ENCODE measurements at places on chromosomes 11 and 22.

GRCh38 chr11:38543986-38544385 is 1946.0 kb upstream of the RAG2 start:
- DNase-seq: peak; percentile 46

GRCh38 chr22:22855617-22856308 is 31.9 kb upstream of the IGLL5 start:
- peak; percentile 3 for DNase-seq

- peak; percentile 70 for DNase-seq
These were observed at the start of gene CLCF1 for GRCh38 chr11:67372993-67373647. CLCF1 (minus strand) TSS chr11:67373598; CDS start chr11:67373539, 59 bp downstream.

GRCh38 chr11:31680770-31681169 is 130.4 kb downstream of the PAX6 start:
- DNase-seq: no peak

DNA sequence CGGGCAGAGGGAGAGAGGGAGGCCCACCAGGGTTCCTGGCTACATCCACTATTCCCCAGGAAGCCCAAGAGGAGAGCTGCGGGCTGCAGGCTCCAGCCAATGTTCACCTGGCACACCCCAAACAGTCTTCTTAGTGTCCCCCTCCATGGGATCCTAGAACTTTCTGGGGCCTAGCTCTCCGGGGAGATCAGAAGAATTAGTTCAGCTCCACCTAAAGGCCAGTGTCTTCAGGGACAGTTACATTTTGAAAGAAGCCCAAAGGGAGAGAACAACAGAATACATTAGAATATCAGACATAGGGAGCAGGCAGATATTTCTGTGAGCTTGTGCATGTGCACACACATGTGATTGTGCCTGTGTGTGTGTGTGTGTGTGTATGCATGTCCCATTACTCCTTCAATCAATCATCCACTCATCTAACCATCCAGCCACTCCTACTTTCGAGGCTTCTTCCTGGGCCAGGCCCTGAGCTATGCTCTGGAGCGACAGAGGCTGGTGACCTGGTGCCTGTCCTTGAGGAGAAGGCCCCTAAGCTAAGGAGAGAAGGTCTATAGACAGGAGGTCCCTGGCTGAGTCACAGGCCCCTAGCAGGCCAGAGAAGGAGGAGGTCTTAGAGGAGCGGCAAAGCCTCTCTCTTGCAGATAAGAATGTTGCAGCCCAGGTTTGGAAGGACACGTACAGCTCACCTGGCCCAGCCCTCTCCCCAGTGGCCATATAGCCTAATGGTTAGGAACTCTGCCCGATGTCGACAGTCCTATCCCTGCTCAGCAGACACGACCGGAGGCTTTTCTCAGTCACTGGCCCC is 165.5 kb downstream of the DSCAML1 start:
- no peak for DNase-seq

DNA sequence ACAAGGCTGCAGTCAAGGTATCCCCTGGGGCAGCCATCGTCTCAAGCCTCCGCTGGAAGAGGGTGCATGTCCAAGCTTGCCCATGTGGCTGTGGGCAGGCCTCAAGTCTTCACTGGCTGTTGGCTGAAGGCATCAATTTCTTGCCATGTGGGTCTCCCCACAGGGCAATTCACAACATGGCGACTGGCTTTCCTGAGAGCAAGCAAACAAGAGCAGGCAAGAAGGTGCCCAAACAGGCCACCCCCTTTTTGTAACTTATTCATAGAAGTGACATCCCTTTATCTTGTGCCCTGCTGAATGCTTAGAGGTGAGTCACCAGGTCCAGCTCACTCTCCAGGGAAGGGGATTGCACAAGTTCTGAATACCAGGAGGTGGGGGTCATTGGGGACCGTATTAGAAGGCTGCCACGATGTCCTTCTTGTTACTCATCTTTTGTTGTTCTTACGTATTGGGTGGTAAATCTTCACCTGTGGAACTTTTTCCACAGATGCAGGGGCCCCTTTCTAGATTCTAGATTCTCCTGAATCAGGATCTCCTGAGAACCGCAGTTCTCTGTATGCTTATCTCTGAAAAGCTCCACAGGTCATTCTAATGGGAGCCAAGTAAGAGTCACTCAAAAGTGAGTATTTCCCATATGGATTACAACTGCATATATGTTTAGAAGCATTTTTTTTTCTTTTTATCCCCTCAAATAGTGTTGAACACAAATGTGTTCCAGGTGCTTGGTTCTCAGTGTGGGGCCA is 44.2 kb upstream of the MICAL2 start:
- peak; percentile 98 for DNase-seq

GRCh38 chr11:61702701-61703312 is 22.6 kb downstream of the DAGLA start:
- no peak for DNase-seq

GRCh38 chr11:30853439-30853838 is 267.3 kb upstream of the MPPED2 start:
- DNase-seq: no peak

DNA sequence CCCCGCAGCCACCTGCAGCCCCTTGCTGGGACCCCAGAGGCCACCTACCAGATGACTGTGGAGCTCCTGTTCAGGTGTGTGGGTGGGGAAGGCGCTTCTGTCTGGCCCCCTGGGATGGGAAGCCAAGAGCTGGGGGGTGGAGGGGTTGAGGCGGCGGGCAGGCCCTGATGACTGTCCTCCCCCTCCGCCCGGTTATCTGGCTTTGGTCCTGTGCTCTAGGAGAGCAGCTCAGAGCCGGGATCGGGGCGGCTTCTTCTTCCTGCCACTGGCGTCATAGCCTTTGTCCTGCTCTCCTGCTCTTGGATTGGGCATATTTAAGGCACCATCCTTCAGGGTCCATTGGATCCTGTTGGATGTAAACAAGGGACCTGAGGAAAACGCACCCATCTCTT is 38.4 kb downstream of the TPCN2 start:
- no peak for DNase-seq

GRCh38 chr11:12800032-12800671 is 125.9 kb downstream of the TEAD1 start:
- peak; percentile 83 for DNase-seq

GRCh38 chr22:47597041-47597440 is 834.6 kb downstream of the TBC1D22A start:
- no peak for DNase-seq

DNA sequence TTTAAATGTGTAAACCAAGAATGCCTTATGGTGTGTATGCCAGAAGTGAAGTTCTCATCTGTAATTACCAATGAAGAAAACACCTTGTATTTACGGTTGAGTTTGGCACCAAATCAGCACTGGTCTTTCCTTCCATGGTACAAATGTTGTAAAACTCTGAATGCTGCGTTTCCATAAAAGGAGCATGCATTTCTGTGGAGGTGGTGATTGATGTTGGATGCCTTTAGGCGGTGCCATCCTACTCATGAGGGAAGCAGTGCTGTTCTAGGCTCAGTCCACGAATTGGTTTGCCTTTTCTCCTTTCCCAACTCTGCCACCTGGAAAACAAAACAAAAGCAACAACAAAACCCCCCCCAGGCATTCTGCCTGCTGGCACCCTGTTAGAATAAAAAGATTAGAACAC is 124.4 kb downstream of the TEAD1 start:
- DNase-seq: no peak

GRCh38 chr11:719214-720016 is 13.4 kb downstream of the EPS8L2 start:
- no peak for DNase-seq

- peak; percentile 37 for DNase-seq
These were observed 546.8 kb downstream of the ETS1 start for GRCh38 chr11:128040603-128041002.

- DNase-seq: no peak
These were observed 11.3 kb upstream of the PRMT3 start for GRCh38 chr11:20376162-20376730.

DNA sequence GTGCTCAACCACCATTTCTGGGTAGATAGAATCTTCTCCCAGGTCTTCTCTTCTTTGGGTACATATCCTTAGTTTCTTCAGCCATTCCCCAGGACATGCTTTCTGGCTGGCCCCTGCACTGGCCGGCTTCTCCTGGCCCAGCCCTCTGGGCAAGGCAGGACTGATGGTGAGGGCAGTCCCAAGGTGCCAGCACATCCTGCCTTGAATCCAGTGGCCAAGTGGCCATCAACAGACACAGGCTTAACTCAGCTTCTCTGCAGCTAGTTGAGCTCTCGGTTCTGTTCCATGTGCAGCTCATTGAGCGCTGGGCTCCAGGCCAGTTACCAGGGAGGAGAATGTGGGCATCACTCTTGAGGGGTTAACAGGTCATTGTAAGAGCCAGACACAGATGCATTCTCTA is 17.6 kb downstream of the SMIM38 start:
- no peak for DNase-seq

DNA sequence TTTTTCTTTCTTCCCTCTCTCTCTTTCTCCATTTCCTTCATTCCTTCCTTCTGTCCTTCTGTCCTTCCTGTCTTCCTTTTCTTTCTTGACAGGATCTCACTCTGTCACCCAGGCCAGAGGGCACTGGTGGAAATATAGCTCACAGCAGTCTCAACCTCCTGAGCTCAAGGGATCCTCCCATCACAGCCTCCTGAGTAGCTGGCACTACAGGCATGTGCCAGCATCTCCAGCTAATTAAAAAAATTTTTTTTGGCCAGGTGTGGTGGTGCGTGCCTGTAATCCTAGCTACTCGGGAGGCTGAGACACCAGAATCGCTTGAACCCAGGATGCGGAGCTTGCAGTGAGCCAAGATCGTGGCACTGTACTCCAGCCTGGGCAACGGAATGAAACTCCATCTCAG is 4.8 kb upstream of the DUSP8 start:
- DNase-seq: no peak

GRCh38 chr11:36316049-36316448 is 20.0 kb downstream of the PRR5L start:
- DNase-seq: no peak

DNA sequence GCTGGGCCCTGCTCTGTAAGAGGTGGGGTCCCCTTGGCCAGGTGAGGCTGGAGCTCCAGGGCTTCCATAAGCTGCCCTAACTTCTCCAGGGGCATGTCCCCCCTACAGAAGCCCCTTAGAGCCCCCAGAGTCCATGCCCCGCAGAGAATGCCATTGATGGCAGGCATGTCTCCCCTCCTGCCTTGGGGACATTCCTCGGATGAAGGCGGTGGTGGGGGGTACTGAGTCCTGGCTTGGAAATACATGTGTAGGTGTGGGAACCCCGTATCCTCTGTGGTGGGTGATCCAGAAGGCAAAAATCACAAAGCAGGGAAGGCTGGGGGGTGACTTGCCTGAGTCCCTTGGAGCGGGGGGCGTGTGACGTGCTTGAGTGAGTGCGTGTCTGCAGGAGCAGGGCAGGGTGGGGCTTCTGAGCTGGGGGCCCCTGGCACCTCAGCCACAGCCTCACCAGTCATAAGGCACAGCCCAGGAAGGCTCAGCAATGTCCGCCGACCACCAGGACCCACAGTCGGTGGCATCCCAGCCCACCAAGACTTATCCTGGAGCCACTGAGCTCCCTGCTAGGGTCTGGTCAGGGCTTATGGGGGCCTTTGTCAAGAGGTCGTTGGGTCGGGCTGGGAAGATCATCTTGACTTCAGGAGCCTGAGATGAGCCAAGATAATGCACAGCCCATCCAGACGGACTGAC is 69.8 kb upstream of the KCNQ1OT1 start:
- no peak for DNase-seq

DNA sequence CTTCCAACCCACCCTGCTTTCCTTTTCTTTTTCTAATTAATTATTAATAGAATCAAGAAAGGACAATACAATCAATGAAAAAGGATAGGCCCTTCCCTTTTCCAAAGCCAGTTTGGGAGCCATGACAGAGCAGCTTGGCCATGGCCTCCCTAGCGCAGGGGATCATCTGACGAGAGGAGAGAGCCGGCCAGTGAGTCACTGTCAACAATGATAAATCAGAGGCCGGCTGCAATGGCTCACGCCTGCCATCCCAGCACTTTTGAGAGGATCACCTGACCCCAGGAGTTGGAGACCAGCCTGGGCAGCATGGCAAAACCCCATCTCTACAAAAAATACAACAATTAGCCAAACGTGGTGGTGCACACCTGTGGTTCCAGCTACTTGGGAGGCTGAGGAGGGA is 27.5 kb upstream of the KRTAP5-7 start:
- DNase-seq: no peak

GRCh38 chr11:95676308-95676707 is 113.3 kb downstream of the FAM76B start:
- no peak for DNase-seq

DNA sequence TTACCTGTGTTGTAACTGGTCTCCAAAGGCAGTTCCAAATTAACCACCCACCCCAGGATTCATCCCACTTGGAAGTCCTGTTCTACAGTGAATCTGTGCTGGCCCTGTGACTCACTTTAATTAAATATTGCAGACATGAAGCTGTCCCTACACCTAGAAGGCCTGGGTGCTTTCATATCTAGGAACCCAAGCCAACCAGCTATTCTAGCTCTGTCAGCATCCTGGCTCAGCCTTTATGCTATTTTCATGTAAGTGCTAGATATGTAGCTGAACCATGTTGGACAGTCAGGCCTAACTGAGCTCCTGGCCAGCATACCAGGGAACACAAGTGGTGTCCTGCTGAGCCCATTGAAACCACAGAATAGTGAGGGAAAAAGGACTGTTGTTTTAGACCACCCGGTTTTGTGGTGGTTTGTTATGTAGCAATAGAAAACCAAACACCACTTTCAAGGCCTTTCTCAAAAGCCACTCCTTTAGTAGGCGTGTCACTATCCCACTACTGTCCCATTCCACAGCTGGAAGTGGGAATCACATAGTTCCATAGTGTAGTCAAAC is 30.3 kb downstream of the CNTF start:
- DNase-seq: no peak

DNA sequence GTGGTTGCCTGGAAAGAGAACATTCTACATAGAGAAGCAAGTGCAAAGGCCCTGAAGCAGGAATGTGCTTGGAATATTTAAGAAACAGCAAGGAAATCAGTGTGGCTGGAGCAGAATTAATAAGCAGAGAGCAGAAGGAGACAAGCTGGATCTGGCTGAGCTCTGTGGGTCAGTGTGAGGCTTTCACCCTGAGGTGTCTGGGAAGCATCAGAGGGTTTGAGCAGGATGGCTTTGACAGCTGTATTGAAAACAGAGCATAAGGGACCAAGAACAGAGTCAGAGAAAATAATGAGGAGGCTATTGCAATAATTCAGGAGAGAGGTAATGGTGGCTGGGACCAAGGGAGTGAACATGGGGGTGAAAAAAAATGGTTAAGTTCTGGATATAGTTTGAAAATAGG is 199.6 kb downstream of the NXPE2 start:
- DNase-seq: no peak

- no peak for DNase-seq
These were observed 13.8 kb downstream of the TSPAN32 start for GRCh38 chr11:2315395-2316168.

GRCh38 chr22:42438293-42438650 is 6.1 kb upstream of the NFAM1 start:
- no peak for DNase-seq

DNA sequence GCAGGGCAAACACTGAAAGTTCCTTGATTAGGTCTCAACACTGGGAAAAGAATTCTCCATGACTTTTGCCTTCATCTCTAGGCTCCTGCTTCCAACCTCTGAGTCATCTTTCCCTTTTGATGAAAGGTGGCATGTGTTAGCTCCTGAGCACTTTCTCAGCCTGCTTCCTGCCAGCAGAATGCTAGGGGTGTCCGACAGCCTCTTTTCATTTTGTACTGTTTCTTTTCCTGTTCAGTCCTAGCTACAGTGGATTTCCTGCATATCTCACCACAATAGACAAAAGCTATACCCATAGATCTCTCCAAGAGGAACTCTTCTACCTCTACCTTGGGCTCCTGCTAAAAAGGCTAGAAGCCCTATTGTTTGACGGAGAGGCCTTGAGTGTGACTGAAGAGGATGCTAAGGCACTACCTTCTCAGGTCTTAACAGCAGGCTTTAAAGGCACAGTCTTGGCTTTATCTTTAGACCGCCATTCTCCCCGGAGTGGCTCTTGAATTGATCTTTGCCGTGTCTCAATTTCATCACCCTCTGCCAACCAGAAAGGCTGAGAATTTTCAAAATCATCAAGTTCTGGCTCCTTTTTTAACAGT is 145.5 kb downstream of the RBFOX2 start:
- peak; percentile 46 for DNase-seq

Data from fibroblast of skin of back (primary cell).